ENCODE measurements at places on chromosomes 2 and 18.

DNA sequence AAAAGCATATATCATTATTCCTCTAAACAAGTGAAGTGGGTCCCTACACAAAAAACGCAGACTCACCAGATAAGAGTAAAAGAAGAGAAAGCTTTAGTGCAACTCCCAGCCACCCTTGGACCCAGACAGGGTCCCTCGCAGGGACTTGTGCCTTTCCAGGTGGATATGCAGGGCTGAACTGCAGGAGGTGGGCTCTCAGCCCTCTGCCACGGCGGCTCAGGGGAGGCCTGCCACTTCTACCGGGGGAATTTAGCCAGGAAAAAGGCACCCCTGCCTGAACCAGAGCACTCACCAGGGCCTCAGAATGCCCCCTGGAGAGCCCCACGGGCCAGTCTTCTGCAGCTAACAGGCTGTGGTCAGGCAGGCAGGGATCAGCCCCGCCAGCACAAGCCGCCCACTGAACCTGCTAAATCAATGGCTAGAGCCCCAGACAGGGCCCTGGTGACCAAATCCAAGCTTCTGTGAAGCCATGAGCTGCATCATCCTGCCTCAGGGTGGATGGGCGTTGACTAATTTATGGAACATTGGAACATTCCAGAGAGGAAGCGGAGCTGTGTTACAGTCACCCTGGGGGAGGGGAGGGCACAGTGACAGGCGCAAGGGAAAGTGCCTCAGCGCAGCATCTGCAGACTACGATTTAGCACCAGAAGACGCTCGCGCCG is 209.3 kb downstream of the EIPR1 start:
- no peak for DNase-seq

DNA sequence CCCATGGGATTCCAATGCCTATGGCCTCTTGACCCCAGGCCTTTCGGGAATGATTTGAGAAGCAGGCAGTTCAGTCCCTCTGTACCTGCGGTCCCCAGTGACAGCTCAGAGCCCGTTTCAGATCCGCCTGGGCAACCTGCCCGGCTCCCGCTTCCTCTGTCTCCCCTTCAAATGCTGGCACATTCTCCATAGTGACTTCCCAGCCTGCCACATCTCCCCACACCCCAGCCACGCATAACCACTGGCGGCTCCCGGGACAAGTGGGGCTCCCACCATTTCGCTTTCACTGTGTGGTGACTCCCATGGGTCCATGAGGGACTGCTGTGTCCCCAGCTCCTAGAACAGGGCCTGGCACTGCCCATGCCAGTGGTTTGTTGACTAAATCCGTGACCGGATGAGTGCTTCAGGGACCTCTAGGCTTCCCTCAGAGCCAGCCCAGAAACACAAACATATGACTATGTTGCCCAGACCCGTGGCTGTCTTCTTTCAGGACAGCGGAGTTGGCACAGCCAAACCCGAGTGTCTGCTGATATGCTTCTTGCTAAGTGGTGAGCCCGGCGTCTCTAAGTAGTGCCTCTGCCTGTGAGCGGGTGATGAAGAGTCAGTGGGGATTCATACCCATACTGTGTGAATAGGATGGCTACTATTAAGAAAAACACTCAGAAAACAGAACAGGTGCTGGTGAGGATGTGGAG is 91.2 kb downstream of the GLI2 start:
- DNase-seq: no peak

GRCh38 chr2:188079196-188079595 is 212.5 kb upstream of the GULP1 start:
- DNase-seq: no peak

DNA sequence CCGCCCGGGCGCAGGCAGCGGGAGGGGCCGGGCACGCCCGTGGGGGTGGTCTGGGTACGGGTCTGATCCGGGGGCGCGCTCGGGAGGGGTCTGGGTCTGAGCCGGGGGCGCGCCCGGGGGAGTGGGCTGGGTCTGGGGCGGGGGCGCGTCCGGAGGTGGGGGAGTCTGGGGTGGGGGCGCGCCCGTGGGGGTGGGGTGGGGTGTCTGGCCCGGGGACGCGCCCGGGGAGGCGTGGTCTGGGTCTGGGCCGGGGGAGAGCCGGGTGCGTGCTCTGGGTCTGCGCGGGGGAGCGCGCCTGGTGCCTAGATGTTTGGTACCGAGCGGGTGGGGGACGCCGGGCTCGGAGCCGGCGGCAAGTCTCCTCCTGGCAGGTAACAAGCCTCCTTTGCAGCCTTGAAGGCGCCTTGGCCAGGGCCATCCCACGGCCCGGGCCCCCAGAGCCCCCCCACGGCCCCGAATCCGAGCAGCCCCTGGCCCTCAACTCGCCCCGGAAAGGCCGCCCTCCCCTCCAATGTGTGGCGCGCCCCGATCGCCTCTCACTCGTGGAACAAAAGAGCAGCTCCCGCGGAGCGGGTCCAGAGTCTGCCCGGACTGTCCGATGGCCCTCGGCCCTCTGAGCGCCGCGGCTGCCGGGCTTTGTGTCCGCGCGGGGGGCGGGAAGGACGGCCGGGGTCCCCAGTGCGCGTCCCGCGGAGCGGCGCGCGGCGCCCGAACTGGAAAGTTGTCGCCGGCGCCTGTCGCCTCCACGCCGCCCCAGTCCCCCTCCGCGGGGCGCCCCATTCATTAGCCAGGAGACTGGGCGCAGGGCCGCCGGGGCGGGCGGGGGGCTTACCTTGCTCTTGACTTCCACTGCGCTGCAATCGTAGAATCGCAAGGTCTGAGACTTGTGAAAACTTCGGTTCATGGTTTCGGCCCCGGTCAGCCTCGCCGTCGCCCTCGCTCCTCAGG is 595 bp downstream of the PARD6G start:
- DNase-seq: no peak

- no peak for DNase-seq
Observed at GRCh38 chr2:118593257-118593656, 254.2 kb downstream of the EN1 start.

DNA sequence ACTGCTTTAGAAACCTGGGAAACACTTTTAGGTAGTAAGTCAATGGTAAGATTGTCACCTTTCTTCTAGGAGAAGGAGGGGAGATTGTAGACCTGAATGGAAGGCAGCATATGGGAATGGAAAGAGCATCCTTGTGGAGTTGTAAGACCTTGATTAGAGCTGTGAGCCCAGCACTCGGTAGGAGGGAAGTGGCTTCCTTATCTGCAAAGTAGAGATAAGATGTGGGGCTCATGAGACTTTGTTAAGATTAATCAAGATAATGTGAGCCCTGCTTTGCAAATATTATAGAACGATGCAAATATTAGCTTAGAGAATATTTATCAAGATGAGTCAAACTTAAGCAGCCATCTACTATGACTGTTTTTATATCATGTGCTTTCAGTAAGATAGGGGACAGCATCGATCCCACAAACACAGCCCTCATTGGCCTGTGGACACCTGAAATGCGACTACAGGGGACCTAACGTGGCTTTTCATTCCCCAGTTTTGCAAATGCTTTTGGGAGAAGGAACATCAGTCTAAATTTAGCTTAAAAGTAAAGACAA is 243.7 kb downstream of the LTBP1 start:
- DNase-seq: no peak

DNA sequence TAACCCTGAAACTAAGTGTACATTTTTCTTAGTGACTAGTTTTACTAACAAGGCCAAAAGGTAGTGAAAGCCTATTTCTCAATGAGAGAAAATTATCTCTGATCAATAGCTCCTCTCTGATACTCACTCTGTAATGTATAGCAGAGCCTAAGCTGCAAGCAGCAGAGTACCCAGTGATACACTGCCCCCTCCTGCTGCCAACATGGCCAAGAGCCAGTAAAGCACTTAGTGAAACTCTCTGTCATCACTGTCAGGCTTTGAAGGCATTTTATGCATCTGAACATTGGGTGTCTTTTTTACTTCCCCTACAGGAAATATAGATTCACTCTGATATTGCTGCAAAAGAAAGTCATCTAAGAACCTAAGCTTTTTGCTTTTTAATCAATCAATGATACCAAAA is 784.1 kb upstream of the CDH7 start:
- DNase-seq: no peak

DNA sequence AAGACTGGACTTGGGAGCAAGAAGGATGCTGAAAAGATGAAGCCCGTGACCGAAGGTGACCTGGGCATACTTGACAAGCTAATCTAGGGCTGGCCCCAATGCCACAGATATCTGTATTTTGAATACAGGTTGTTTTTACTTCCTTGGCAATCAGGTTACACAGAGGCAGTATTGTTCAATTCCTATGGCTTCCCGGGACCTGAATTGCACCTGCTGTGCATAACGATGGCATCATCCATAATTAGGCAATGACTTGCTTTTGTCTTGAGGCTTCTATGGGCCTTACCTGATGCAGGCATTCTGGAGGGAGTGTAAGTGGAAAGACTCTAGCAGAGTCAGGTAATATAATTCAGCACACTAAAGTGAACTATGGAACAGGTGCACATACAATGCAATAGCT is 60.6 kb upstream of the CUL3 start:
- no peak for DNase-seq

- no peak for DNase-seq
Observed at GRCh38 chr18:22411446-22411845, 6.3 kb downstream of the CTAGE1 start.

- no peak for DNase-seq
Observed at GRCh38 chr2:58574873-58575272, 333.7 kb upstream of the FANCL start.

DNA sequence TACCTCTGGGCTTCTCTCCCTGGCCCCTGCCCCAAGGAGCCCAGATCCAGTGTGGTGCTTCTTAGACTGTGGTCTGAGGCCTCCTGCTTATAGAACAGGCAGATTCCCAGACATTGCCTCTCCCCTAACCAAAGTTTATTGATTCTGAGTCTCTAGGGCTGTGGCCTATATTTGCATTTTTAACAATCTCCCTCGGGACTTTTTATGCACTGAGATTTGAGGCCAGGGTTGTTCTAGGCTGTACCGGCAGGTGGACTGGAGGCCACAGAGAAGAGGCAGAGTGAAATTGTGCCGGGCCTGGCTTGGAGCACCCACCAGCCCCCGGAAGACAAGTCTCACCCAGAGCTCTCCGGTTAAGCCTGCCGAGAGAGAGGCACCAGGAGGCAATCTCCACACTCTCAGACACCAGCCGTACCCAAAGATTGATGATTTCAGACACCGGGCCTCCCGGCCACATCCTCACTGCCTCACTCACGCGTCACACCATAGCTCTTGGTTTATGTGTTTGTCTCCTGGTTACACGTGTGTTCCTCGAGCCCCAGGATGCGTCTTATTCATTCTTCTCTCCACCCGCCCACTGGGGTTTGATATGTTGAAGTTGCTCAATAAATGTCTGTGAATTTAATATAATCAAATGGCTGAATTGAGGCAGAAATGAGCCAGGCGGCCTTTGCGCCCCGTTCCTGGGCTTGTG is 203.7 kb downstream of the KLHL29 start:
- DNase-seq: no peak

- no peak for DNase-seq
Observed at GRCh38 chr18:3857544-3857943, 407.6 kb downstream of the TGIF1 start.

- no peak for DNase-seq
Observed at GRCh38 chr2:2579814-2580213, 248.7 kb upstream of the MYT1L start.

DNA sequence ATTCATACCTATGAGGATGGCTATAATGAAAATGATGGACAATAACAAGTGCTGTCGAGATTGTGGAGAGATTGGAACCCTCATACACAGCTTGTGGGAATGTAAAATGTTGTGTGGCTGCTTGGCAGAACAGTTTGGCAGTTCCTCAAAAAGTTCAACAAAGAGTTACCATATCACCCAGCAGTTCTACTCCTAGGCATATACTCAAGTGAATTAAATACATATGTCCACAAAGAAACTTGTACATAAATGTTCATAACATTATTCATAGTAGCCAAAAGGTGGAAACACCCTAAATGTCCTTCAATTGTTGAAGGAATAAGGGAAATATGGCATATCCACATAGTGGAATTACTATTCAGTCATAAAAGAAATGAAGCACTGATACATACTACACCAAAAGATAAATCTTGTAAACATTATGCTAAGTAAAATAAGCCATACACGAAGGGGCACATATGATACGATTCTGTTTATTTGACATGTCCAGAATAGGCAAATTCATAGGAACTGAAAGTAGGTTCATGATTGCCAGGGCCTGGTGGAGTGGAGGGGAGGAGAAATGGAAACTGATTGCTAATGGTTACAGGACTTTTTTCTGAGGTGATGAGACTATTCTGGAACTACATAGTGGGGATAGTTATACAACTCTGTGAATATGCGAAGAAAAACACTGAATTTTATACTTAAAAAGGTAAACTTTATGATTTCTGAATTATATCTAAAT is 92.1 kb downstream of the ADAM23 start:
- no peak for DNase-seq

DNA sequence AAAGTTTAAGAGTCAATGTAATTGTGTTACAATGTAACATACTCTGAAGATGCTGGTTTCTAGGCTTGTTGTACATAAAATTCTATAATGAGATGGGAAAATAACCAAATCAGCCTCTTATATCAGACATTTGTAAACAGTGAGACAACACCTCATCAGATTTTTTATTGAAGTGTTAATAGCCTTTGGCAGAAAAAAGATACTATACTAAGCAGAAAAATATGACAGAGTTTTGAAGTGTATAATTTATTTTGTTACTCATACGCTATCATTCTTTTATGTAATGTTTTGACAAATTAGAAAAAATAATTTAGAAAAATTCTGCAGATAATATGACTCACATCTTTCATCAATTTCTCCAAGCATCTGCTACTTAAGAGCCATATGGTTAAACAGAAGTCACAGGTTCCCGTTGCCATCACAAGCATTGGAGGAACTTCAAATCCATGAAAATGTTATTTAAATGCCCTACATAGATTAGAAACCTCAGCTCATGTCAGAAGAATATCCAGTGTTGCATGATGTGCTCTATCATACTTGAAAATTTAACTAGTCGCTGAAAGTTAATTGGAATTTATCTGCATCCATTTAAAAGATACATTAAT is 535.4 kb downstream of the LRP1B start:
- no peak for DNase-seq

GRCh38 chr2:224799691-224800090 is 83.5 kb upstream of the CCDC195 start:
- no peak for DNase-seq

DNA sequence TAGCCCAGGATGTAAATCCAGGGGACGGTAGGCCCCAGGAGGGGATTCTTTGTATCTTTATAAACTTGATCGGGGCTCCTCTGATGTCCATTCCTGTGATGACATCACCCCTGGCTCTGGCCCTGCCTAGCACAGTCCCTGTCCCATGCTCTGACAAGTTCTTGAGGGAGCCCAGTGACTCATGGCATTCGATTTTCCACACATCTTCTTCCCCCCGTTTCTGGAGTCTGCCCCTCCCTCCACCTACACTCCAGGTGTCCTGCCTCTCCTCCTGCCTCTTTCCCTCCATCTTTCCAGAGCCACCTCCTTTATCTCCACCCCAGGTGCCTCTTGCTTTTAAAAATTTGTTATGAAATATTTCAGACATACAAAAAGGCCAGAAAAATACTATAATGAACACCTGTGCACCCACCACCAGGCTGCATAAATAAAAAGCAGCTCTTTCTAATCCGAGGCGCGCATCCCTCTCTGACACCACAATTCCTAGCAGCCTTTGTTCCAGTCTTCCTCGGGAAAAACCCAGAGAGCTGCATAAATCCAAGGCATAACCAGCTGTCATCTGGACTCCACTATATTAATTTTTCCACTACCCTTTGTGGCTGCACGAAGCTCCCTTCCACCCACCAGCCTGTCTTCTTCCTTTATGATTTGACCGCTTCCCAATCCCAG is 207.7 kb downstream of the ZBTB7C start:
- DNase-seq: no peak

- DNase-seq: no peak
Observed at GRCh38 chr2:229335877-229336346, 64.8 kb upstream of the PID1 start.
